G401 (cell line): ENCODE measurements at places on chromosomes 1 and 21. TPM values are rescaled to one million over a fixed set of nuclear protein-coding genes. Genes with fewer than 3 reads are reported as not detected.

Gene ZP4
- not detected in 2 replicates for total RNA-seq

Gene CD247
- 9.3 and 11.3 TPM in 2 replicates for total RNA-seq

DNA sequence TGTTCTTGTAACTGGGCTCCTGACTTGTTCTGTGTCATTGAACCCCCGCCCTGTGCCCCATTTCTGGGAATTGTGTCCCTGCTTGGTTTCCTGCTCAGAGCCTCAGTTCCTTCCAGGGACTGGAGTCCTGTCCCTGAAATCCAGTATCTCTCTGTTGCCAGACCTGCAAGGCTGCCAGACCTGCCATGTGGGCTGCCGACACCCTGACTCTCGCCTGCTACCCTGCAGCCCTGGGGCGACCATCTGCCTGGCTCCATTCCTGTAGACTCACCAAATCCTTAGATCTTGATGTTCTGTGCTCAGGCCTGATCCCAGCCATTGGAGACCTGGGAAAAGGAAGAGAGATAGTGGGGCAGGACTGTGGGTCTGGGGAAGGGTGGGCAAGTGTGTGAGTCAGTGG, 383.3 kb upstream of the PROX1 start:
- DNase-seq = peak; percentile 64

- DNase-seq = no peak
These were observed 49.9 kb downstream of the PRKCZ start for GRCh38 chr1:2099886-2100779.

- DNase-seq = no peak
These were observed 27.8 kb downstream of the SYT2 start for GRCh38 chr1:202682477-202682876.
